ENCODE measurements at places on chromosomes 6 and 20. TPM values are rescaled to one million over a fixed set of nuclear protein-coding genes. Genes with fewer than 3 reads are reported as not detected.

SSR1 gene
- 161 TPM for total RNA-seq

FAM83B gene
- total RNA-seq, result not detected

KCNQ2 gene
- total RNA-seq, result not detected

UFL1 gene
- total RNA-seq, result 23.3 TPM

BFSP1 gene
- 0.34 TPM for total RNA-seq

OR2H1 gene
- not detected for total RNA-seq

TINAG gene
- not detected for total RNA-seq

NOTCH4 gene
- 1.5 TPM for total RNA-seq

RAMACL gene
- total RNA-seq, result 0.59 TPM

HLA-DQB1 gene
- 11.6 TPM for total RNA-seq

CD40 gene
- total RNA-seq, result 3.3 TPM

C4A gene
- 3.7 TPM for total RNA-seq

ZNF391 gene
- 3.8 TPM for total RNA-seq

GPRC6A gene
- total RNA-seq, result not detected

CTAGE9 gene
- not detected for total RNA-seq

MACROD2 gene
- not detected for total RNA-seq

CALHM4 gene
- total RNA-seq, result not detected

SNTA1 gene
- total RNA-seq, result 5.4 TPM

HLA-DPA1 gene
- 43.5 TPM for total RNA-seq

SAMD10 gene
- 19.0 TPM for total RNA-seq

PXDC1 gene
- total RNA-seq, result not detected

GPX5 gene
- total RNA-seq, result not detected

TRAPPC3L gene
- not detected for total RNA-seq

PLCB4 gene
- total RNA-seq, result not detected

HLA-DOA gene
- 4.8 TPM for total RNA-seq

GATA5 gene
- total RNA-seq, result not detected

CSE1L gene
- 171 TPM for total RNA-seq

LY6G6F gene
- total RNA-seq, result not detected

TJAP1 gene
- 42.3 TPM for total RNA-seq

PPP1R3G gene
- total RNA-seq, result 0.04 TPM

COX7A2 gene
- 538 TPM for total RNA-seq

LY6G6D gene
- total RNA-seq, result not detected

All from activated CD8-positive, alpha-beta memory T cell treated with anti-CD3 and anti-CD28 coated beads for 36 hours (primary cell).